ENCODE measurements at places on chromosomes 3 and 15.

DNA sequence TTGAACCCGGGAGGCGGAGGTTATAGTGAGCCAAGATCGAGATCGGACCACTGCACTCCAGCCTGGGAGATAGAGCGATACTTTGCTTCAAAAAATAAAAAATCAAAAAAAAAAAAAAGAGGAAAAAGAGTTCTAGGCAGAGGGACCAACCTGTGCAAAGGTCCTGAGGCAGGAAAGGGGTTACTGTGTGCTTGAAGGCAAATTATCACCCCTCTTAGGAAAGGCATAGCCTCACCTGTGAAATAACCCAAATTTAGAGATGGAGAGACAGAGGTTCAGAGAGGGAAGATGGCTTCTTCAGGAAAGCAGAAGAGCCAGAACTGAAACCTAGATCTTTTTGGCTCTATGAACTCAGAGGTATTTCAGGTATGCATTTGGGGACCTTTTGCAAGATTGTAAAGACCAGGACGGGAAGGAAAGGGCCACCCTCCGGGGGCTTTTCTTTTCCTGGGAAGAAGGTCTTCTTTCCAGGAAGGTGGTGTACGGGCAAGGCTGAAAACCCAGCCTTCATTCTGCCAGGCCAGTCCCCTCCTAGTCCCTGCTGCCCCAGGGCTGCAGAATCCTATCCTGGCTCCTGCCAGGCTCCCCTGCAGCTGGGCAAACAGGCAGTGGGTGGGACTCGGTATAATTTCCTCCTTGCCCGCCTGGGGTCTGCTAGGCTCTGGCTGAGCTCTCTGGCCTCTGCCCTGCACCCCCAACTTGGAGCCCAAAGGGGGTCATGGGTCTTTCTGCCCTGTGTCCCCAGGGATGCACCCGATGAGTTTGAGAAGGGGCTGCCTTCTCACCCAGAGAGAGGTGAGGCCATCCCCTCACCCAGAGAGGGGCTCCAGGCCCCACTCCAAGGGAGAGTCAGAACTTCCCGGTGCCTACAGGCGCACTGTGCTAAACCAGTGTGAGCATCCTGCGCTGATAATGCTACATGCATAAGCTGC is 14.4 kb upstream of the CSK start:
- no peak for DNase-seq

- DNase-seq = peak; percentile 87
Measured at GRCh38 chr3:81744366-81744765, 17.1 kb downstream of the GBE1 start.

DNA sequence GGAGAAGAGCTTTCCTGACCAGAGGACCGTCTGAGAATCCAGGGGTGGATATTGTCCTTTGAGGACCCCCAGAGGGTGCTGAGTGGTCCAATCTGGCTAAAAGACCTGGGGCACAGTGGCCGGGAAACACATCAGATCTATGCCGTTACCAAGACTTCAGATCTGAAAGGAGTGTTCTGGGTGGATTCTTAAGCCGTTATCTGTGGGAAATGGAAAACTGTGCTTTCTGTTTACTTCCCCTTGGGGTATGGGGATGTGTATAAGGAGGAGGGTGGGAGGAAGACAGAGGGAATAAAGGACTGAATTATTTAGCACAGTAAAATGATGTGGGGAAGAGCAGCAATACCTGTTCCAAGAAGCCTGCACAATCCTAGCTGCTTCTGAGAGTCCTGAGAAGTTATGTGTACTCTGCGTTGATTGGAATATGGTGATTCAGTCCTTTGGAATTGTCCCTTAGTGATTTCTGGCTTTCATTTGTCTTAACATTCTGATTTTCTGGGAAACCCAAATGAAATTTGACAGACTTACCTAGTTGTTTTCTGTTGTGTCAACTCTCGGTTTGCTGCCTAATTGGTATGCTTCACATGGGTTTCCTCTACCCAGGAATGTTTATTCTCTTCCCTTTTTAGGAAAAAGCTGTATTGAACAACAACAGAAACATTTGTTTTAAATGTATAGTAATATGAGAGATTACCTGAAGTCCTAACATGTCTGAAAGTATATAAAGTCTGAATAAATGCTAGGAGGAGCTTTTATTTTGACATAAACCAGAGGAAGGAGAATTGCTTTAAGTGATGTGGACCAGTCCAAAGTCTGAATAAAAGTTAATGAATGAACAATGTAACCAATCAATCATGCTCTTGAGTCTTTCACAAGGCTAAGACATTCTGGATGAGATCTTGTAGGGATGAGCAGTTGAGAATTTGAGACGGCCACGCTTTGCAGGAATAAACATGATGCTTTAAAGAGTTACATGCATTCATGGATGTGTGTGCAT is 427.1 kb upstream of the C2CD4B start:
- DNase-seq = peak; percentile 60

- DNase-seq = no peak
Measured at GRCh38 chr3:133956982-133957381, 61.3 kb upstream of the RAB6B start.

DNA sequence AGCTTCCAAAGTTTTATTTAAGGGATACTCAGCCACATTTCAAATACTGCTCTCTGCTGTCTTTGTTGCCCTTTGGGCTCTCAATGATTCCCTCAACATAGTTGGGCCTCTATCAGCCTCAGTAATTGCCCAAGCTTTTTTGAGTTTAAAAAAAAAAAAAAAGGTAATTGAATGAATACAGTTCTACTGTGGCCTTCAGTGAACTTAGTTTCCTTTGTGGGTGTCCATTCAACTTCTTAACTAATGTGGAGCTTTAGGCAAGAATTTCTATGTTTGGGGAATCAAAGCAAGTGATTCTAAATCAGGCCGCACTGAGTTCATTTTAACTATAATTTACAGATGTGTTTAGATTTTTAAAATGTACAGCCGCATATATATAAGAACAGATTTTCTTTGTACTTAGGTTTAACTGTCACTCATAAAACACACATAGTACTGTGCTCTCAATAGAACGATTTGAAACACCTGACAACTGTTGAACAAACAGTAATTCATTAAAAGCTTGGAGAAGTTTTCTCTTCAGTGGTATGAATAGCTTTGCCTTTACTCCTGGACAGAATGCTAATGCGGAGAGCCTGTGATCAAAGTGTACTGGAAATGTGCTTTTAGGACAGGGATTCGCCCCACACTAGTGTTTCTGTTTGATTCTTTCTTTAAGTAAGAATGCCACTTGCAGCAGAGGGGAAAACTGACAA is 844.9 kb upstream of the SEMA6D start:
- no peak for DNase-seq

GRCh38 chr15:68697711-68698690 is 119.2 kb downstream of the CORO2B start:
- DNase-seq = no peak

DNA sequence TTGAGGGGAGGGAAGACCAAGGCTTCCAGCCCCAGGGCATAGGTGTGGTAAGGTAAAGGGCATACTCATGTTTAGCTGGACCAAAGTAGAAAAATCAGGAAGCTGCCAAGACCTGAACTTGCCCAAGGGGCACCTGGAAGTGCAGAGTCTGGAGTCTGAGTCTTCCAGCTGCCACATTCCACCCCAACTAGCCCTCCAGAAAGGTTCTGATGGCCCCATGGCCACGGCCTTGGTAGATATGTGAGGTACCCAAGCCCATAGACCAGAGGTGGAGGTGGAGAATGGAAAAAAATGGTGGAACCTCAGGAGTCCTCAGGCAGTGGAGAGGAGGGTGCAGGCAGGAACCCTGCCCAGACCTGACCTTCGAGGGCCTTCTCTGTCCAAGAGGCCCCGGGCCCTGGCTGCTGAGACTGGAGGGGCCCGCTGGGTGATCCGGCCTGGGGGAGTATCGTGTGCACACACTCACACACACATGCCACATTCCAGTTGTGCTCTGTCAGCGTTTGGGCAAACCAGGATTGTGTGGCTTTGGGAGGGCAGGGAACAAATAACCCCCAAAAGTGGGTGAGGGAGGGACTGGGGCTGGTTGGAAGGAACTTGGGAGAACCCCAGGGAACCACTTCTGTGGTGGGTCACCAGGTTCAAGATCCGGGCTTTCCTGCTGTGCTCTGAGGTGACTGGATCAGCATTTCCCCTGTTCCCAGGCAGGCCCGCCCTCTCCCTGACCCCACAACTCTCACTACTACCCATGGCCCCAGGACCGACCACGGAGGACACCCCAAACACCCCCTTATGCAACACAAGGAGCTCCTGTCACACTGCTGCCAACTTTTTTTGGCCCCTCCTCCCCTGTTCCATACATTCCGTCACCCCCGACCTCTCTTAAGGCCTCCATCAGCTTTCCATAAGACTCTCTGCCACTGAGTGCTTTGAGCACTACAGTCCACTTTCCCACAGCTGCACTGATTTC is 11.6 kb downstream of the MYL3 start:
- DNase-seq = no peak

DNA sequence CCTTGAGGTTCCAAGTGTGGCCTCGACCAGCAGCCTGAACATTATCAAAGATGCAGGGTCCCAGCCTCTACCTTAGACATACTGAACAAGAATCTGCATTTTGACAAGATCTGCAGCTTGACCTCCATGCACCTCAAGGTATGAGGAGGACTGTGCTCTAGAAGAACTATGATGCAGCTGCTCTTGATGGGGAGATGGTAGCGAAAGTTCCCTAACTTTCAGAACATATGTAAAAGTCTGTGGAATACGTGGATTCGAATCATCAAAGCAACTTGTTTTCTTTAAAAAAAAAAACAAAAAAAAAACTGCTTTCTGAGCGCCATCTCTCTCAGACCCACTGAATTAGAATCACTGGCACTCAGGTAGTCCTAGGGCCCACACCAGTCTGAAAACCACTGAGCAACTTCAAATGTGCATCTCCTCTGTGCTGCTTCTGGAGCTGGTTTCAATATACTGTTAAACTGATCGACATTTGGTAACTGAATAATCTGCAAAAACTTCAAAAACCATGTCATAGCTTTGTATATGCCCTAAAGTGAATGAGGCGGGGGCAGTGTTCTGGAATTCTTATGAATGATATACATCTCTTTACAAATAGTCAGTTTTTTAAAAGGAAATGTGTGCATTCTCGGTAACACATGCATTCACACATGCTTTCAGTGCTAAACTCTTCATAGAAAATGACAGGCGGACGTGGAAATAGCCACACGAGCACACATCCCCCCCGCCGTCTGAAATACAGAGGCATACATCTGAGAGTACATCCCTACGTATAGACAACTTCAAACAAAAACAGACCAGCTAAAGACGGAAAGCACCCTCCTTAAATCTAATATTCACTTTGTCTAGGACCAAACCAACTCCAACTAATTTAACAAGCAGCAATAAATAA is 128.8 kb downstream of the FOXP1 start:
- no peak for DNase-seq

- no peak for DNase-seq
Measured at GRCh38 chr15:60477164-60477563, 1.8 kb downstream of the ICE2 start.

GRCh38 chr15:41634072-41634626 is 26.1 kb upstream of the MGA start:
- no peak for DNase-seq

Measured in ACHN (cell line).